ENCODE measurements at places on chromosomes 4 and X.

GRCh38 chr4:96093057-96093456, 253.2 kb downstream of the PDHA2 start:
- DNase-seq, result no peak

- no peak for DNase-seq
These were observed 70.3 kb downstream of the RAB28 start for GRCh38 chr4:13413729-13414437.

- DNase-seq, result no peak
These were observed 10.9 kb downstream of the GAB1 start for GRCh38 chr4:143347484-143348111.

- DNase-seq, result no peak
These were observed 7.1 kb downstream of the PASD1 start for GRCh38 chrX:151570561-151570960.

DNA sequence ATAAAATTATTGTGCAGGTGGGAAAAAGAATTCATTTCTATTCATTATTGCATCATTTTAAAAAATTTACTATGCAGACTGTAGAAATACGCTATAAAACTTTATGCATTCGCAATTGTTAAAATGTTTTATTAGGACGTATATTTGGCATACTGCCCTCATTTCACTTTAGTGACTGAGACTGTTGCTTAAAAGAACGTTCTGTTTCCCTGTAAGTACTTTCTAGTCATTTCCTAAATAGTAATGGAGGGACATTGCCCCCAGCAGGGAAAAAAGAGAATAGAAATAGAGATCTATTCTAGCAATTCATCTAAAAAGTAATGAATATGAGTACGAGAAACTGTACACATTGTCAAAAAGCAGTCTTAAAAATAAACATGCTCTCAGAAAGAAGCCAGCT, 1295.8 kb upstream of the TENM3 start:
- no peak for DNase-seq

DNA sequence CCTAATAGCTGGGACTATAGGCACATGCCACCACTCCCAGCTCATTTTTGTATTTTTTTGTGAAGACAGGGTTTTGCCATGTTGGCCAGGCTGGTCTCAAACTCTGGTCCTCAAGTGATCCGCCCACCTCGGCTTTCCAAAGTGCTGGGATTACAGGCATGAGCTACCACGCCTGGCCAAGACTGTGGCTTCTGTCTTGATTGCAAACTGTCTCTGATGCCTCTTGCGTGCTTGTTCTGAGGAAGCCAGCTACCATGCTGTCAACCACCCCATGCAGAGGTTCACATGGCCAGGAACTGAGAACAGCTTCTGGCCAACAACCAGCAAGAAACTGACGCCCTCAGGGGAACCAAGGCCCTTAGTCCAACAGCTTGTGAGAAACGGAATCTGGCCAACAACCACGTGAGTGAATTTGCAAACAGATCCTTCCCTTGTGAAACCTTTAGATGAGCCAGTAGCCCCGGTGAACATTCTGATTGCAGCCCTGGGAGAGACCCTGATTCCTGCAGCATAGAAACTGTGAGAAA, 71.2 kb downstream of the SUPT20HL2 start:
- DNase-seq, result peak; percentile 68

GRCh38 chr4:111283066-111283677, 660.3 kb upstream of the PITX2 start:
- DNase-seq, result peak; percentile 65

- DNase-seq, result no peak
These were observed 64.5 kb downstream of the DRD5 start for GRCh38 chr4:9845791-9846493.

GRCh38 chr4:169682372-169683047, 62.1 kb downstream of the CLCN3 start:
- no peak for DNase-seq

GRCh38 chr4:532588-533317, 33.7 kb downstream of the PIGG start:
- peak; percentile 7 for DNase-seq

- no peak for DNase-seq
These were observed 321 bp upstream of the HPRT1 start for GRCh38 chrX:134459683-134460004.

DNA sequence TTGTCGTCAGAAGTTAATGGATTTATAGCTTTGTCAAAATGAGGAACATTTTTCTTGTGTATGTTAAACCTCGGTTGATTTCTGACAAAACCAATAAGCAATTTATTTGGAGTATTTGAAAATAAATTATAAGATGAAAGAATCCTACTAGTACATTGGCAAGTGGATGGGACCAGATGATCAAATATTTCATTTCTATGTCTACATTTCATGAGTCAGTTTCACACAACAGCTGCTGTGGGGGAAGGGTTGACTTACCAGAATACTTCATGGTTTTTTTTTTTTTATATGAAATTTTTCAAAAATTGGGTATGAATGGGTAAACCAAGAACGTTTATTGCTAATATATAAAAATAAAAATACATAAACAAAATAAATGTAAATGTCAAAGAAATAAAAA, 39.4 kb downstream of the RAPGEF2 start:
- peak; percentile 93 for DNase-seq

GRCh38 chr4:24751926-24752539, 43.3 kb upstream of the SOD3 start:
- DNase-seq, result no peak

DNA sequence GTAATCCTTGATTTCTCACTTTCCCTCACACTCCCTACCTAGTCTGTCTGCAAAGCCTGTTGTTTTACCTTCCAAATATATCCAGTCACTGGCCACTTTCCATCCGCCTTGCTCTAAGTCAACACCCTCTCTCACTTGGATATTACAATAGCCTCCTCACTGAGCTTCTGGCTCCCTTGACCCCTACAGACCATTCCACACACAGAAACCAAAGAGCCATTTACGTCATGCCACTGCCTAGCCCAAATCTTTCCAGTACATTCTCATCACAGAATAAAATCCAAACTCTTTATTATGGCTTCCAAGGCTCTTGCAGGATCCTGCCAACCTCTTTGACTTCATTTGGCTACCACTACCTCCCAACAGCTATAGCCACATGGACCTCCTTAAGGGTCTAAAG, 25.7 kb upstream of the ARHGEF9 start:
- no peak for DNase-seq

DNA sequence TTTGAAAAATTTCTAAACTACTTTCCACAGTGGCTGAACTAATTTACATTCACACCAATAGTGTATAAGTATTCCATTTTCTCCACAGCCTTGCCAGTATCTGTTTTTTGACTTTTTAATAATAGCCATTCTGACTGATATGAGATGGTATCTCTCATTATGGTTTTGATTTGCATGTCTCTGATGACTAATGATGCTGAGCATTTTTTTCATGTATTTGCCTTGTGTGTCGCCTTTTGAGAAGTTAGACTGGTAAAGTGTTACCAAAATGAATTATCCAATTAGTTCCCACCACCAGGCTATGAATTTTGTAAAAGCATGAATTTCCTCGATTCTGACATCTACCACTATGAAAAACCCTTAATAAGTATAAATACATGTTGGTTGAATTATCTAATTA, 242.2 kb upstream of the GK2 start:
- peak; percentile 3 for DNase-seq

GRCh38 chr4:66777097-66777496, 768.2 kb downstream of the CENPC start:
- no peak for DNase-seq

DNA sequence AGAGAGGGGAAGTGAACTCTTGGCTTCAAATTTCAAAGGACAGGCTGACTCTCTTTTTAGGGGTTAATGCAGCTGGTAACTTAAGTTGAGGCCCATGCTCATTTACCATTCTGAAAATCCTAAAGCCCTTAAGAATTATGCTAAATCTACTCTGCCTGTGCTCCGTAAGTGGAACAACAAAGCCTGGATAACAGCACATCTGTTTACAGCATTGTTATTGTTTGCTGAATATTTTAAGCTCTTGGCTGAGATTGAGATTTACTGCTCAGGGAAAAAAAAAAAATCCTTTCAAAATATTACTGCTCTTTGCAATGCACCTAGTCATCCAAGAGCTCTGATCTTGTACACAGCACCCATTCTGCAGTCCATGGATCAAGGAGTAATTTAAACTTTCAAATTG, 17.7 kb downstream of the PPP3CA start:
- DNase-seq, result no peak

DNA sequence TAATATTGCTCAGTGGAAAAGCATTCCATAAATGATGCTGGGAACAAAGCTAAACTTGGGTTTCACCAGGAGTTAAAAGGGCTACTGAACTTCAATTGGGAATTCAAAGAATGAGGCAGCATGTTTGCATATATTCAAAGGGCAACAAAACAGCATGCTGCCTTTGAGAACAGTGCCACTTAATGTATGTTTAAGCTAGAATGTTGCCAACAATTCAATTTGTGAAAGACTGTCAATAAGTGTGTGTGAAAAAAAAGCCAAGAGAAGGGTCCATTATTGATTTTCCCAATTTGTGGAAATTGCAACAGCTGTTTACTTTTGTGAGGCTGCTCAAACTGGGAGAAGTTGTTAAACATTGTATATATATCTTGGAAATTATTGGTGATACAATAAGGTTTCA, 701.9 kb upstream of the ACTRT1 start:
- no peak for DNase-seq

Measured in LHCN-M2 (cell line).